ENCODE measurements at places on chromosomes 6 and 20.

DNA sequence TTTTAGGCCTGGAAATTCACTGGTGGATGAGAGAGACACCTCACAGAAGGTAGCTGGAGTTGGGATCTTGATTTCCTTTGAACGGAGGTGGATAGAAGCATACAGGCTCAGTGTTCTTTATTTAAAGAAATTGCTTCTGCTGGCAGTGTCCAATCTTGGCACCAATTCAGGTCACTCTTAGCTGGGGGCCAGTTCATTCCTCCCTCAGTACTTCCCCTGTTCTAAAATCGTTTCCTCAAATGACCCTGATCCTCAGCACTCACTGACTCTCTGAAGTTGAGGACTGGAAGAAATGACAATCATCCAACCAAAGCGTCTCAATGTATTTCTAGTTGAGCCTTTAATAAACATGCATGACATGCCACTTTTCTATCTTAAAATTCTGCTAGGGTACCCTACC is 472.5 kb upstream of the BTBD3 start:
- no peak for DNase-seq

DNA sequence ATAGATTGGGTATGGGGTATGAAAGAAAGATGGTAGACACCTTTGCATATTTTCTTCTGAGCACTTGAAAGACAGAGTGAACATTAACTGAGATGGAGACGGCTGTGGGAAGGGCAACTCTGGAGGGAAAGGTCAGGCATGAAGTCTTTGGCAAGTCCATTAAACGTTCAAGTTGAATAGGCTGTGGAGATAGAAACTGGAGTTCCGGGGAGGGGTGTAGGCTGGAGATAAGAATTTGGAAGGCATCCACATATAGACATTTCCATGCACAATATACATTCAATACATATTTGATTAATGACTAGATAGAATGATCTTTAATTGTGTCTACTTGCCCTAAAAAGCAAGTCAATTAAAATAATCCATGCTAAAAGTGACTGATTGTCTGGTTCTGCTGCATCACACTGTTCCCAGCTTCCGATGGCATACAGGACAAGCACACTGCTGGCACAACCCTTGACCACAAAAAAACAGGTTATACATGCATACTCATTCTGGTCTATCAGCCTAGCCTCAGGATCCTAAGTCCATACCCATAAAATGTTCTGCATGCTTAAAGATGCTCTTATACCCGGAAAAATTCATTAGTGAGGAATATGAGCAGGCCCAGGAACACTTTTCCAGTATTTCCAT is 1.9 kb upstream of the MYLK4 start:
- no peak for DNase-seq

GRCh38 chr6:12049165-12049564 is 37.1 kb downstream of the HIVEP1 start:
- no peak for DNase-seq

DNA sequence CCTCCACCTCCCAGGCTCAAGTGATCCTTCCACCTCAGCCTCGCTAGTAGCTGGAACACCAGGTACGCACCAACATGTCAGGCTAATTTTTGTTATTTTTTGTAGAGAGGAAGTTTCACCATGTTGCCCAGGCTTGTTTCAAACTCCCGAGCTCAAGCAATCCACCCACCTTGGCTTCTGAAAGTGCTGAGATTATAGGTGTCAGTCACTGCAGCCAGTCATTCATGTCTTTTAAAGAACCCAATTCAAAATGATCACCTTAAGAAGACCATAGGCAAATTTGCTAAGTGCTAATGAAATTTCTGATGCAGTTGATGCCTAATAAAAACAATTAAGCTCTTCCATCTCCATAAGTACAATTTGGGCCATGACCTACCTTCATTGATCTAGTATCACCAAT is 2.6 kb upstream of the VNN2 start:
- DNase-seq = no peak

DNA sequence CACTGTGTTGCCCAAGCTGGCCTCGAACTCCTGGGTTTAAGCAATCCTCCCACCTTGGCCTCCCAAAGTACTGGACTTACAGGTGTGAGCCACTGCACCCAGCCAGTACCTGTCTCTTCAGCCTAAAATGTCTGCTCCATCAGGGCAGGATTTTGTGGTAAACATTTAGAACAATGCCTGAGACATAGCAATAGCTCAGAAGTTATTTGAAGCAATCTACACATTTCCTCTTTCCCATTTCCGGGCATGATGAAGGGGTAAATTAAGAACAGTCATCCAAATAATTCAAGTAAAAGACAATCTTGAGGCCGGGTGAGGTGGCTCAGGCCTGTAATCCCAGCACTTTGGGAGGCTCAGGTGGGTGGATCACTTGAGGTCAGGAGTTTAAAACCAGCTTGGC is 69.0 kb upstream of the ZNF217 start:
- no peak for DNase-seq

GRCh38 chr20:33697129-33697528 is 10.9 kb upstream of the E2F1 start:
- peak; percentile 86 for DNase-seq

- DNase-seq = no peak
Observed at GRCh38 chr20:58923117-58923712, 57.8 kb upstream of the NELFCD start.

DNA sequence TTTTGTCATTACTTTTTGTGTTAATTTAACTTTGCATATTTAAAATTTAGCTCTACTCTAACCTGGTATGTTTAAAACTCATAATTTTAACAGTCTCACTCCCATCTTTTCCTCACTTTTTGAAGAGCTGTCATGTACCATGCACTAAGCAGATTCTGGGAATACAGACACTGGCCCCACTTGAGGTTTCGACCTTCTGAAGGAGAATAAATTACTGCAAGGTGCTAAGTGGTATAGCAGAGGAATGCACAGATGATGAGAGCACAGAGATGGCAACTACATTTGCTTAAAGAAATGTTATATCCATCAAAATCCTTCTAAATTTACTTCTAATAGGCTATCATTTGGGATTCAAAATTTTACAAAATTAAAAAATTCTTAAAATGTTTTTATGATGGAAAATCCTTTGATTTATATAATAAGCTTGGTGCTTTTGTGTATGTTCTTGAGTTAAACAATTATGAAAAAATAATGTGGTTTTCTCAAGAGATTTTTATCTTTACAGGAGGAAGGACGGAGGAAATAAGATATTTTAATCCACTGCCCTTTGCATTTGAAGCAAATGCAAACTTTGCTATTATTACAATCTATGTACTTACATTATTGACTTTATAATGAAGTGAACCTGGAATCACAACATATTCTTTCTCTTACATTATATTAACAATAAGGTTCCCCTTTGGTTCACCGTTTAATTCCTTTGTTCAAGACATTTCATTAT is 79.3 kb downstream of the AHI1 start:
- DNase-seq = no peak

DNA sequence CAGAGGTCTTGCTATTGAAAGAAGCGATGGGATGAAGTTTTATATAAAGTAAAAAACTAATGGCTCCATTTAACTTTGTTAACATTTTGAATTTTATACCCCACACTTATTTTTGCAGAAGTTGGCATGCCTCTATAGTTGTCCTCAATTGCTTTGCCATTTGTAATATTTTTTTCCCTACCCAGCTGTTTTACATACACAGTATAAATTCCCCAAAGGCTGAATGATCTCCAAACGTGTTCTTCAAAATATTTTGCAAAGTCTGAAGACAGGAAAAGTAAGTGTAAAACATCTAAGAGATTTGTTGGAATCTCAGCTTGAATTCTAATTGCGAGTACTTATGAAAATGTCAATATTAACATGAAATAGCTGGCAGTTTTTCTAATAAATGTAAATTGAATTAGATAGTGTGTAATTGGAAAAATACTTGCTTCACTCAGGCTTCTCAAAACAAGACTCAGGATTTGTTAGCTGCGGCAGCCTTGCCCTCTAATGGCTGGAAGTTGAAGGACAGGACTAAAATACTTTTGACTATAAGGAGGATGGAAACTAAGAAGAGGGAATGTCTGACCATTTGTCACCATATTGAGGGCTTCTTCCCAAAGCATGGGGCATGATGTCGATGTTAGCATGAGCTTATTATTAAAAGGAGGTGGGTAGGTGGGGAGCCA is 226.8 kb downstream of the UST start:
- DNase-seq = no peak

GRCh38 chr20:1577906-1578305 is 20.4 kb upstream of the SIRPD start:
- DNase-seq = no peak

- no peak for DNase-seq
Observed at GRCh38 chr6:3415082-3415453, 41.8 kb downstream of the SLC22A23 start.

- no peak for DNase-seq
Observed at GRCh38 chr6:159267165-159267564, 98.0 kb downstream of the FNDC1 start.

- no peak for DNase-seq
Observed at GRCh38 chr6:150544793-150545192, 54.9 kb upstream of the PLEKHG1 start.

DNA sequence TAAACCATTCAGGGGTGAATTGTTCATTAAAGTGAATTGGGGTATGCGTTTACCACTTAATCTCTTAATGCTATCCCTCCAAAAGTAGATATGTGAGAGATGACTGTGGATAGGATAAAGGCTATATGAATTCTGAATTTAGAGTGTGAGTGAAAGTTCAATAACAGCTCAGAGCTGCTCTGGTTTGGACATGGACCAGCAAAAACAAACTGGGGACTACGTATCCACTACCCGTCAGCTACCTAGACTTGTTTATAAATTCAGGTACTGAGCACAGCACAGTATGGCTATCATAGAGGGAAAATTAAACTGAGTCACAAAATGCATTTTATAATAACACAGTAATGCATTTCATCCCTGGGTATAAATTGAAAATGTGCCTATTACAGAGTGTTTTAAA is 44.4 kb downstream of the HDDC2 start:
- DNase-seq = no peak

All from tibial artery (tissue), 4 donors.